ENCODE measurements at places on chromosomes 1 and 21.

DNA sequence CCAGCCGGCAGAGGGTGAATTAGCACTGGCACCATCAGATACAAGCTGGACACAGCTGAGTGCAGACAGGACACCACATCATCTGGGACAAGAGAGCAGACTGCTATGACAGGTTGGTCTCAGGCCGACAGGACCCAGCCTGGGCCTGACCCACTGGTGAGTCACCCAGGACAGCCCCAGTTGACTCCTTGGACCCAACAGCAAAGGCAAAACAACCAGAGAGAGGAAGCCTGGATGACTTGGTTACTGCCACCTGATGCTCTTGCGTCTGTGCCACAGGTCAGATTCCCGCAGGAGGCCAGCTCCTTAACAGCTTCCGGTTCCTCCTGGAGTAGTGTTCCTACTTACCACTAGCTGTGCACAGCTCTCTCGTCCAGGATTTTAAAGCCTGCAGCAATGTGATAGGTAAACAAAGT lies 18.5 kb downstream of the CCN1 start:
- no peak for DNase-seq

- DNase-seq = peak; percentile 95
Measured at GRCh38 chr1:62436039-62436465, 797 bp upstream of the USP1 start.

DNA sequence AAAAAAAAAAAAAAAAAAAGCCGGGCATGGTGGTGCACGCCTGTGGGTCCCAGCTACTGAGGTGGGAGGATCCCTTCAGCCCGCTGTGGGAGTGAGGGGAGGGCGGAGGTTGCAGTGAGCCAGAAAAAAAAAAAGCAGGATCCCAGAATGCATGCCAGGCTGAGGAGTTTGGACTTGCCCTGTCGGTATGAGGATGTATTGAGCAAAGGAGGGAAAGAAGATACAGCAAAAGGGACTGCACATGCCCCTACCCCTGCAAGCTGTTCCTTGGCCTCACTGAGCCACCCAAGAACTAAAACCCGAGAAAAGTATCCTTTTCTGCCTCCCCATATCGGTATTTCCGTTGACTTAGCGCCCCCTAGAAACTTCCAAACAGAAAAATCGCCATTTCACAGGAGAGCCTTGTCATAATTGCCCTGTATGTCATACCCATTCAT lies 1.3 kb upstream of the GPATCH4 start:
- DNase-seq = no peak

- no peak for DNase-seq
Measured at GRCh38 chr1:25688390-25689119, 72.0 kb downstream of the MAN1C1 start.

- DNase-seq = no peak
Measured at GRCh38 chr21:25898671-25899070, 163.9 kb downstream of the GABPA start.

- no peak for DNase-seq
Measured at GRCh38 chr1:239237912-239238311, 148.5 kb upstream of the CHRM3 start.

- DNase-seq = no peak
Measured at GRCh38 chr21:43758811-43759210, 17.3 kb downstream of the CSTB start.
